Esophagus muscularis mucosa (tissue), 4 donors: ENCODE measurements at places on chromosomes 16 and 17. TPM values are rescaled to one million over a fixed set of nuclear protein-coding genes. Genes with fewer than 3 reads are reported as not detected.

Gene PTX4
- total RNA-seq, result 0.39 TPM

Gene PYDC1
- total RNA-seq, result not detected

Gene SLC6A2
- total RNA-seq, result 2.1 TPM

DNA sequence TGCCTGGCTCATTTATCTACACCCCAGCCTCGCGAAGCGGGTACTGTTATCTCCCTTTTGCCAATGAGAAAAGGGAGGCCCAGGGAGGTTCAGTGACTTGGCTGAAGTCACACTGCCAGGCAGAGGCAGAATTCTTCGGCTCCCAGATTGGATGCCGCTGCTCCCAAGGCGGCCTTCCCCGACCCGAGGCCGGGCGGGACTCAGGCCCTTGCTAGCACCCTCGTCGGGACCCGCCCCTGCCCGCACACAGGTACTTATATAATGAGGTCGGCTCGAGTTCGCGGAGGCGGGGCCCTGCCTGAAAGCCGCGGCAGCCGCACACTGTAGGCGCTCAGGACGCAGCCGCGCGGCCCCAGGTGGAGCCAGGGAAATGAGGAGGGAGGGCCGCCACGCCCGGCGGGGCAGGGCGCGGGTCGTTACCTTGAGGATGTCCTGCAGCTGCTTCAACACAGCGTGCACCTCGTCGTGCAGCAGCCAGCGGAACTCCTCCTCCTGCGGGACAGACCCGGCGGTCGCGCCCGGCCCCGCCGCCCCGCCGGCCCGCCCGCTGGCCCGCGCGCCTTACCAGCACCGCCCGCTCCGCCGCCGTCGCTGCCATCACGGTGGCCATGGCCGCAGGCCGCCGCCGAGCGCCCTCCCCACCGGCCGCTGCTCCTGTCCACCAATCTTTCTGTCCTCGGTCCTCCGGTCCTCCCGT lies at the start of gene ROGDI:
TSS of gene ROGDI (minus strand) at position 672 of the 697 bp plus-strand sequence. CDS start at position 610, 62 bp downstream.
- H3K4me3 ChIP-seq, result peak within 1 kb of the TSS; percentile 78
- no peaks in the 10 kb centered on the region for H3K27me3 ChIP-seq
- H3K4me1 ChIP-seq, result peaks cover 48% of the 10 kb centered on the region
- peaks cover 59% of the 10 kb centered on the region for H3K36me3 ChIP-seq
- peak within 1 kb of the TSS; percentile 87 for H3K27ac ChIP-seq

- no peak overlapping the region for H3K27ac ChIP-seq
- no peaks in the 10 kb centered on the region for H3K4me1 ChIP-seq
- no peak overlapping the region for H3K4me3 ChIP-seq
- no peaks in the 10 kb centered on the region for H3K36me3 ChIP-seq
These were observed 51.2 kb downstream of the SOX9 start for GRCh38 chr17:72171703-72172667.

- no peaks in the 10 kb centered on the region for H3K27me3 ChIP-seq
- H3K27ac ChIP-seq, result peak overlapping the region; percentile 88
- peaks cover 97% of the 10 kb centered on the region for H3K4me1 ChIP-seq
- no peak for DNase-seq
These were observed 4.2 kb downstream of the BCAR1 start for GRCh38 chr16:75247249-75247648.

GRCh38 chr16:57537581-57538234 lies 1.3 kb upstream of the CCDC102A start:
- no peaks in the 10 kb centered on the region for H3K36me3 ChIP-seq
- no peak for DNase-seq
- no peak overlapping the region for H3K4me3 ChIP-seq

- H3K4me3 ChIP-seq, result peak within 1 kb of the TSS; percentile 69
- peaks cover 13% of the 10 kb centered on the region for H3K4me1 ChIP-seq
- peaks cover 14% of the 10 kb centered on the region for H3K36me3 ChIP-seq
- no peak for DNase-seq
- peak within 1 kb of the TSS; percentile 66 for H3K27ac ChIP-seq
- no peaks in the 10 kb centered on the region for H3K27me3 ChIP-seq
These were observed at the start of gene PLEKHG4 for GRCh38 chr16:67279296-67280089. PLEKHG4 (plus strand) TSS chr16:67279532; CDS start chr16:67280045, 513 bp downstream.
